ENCODE measurements at places on chromosomes 7 and 10.

- no peak for DNase-seq
Measured at GRCh38 chr7:34100661-34101060, 195.3 kb downstream of the BMPER start.

GRCh38 chr7:41255716-41256115 is 447.2 kb downstream of the INHBA start:
- DNase-seq, result no peak

DNA sequence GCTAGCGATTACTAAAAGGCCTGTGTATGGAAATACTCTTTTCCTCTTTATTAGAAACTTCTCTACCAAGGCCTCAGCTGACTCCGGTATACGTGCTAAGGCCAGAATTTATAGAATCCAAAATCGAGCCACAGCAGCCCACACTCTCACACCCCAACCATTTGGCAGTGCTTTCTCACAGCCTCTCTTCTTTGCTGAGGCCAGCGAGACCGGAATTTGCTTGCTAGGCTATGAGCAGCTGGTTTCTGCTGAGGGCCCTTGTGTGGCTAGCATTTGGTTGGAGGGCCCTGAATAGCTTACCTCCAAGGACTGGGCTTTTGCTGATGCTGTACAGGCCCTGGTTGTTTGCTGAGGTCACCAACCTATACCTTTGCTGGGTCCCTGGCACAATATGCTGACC is 46.1 kb downstream of the ITGB8 start:
- no peak for DNase-seq

- DNase-seq, result no peak
Measured at GRCh38 chr7:5997210-5997808, 11.5 kb downstream of the PMS2 start.

DNA sequence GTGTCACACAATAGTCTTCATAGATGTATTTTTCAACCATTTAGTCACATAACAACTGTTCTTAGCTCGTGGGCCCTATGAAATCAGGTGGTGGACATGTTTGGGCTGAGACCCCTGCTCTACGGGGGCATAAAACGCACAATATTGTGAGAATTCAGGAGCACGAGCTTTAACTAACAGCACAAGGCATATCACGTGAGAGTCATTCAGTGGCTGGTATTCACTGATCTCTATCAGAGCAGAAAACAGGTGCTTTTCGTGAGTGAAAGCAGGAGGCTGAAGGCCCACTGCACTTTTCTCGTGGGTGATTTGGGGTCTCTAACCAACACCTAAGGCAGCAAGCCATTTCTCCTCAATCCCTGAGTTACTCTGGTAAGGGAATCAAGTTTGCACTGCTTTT is 42.8 kb upstream of the GRB10 start:
- DNase-seq, result no peak

GRCh38 chr10:7301006-7301778 is 109.6 kb downstream of the SFMBT2 start:
- DNase-seq, result no peak

DNA sequence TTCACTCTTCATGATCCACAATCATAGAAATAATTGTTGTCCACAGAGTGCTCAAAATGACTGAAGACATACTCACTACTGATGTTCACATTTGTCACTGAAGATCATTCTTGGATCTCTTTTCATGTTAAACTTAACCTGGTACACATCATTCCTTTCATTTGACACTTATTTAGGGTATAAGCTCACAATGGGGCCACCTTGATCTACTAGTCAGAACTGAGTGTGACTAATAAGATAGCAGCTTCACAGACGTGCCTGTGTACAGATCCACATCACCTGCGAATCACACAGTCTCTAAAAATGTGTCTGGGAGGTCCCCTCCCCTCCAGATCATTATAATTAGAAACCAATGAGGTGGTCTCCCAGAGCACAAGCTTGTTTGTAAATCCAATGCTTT is 21.8 kb downstream of the GAD2 start:
- no peak for DNase-seq

- DNase-seq, result no peak
Measured at GRCh38 chr7:157428554-157428945, 91.7 kb downstream of the DNAJB6 start.

GRCh38 chr7:54299426-54299825 is 242.7 kb upstream of the VSTM2A start:
- DNase-seq, result no peak

DNA sequence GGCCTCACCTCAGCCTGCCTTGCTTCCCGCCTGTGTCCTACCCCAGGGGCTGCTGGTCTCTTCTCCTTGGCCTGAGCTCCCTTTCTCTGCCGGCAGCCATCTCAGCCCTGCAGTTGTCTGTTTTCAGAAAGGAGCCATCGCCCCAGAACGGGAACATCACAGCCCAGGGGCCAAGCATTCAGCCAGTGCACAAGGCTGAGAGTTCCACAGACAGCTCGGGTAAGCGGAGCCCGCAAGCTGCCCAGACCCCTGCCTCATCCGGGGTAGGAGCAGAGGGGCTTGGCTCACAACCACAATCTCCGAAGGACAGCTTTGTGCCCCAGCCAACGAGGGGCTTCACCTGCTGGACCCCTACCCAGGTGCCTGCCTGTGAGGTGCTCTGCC is 5.3 kb upstream of the DEPP1 start:
- DNase-seq, result no peak

GRCh38 chr7:47384755-47385535 is 197.0 kb downstream of the TNS3 start:
- no peak for DNase-seq

DNA sequence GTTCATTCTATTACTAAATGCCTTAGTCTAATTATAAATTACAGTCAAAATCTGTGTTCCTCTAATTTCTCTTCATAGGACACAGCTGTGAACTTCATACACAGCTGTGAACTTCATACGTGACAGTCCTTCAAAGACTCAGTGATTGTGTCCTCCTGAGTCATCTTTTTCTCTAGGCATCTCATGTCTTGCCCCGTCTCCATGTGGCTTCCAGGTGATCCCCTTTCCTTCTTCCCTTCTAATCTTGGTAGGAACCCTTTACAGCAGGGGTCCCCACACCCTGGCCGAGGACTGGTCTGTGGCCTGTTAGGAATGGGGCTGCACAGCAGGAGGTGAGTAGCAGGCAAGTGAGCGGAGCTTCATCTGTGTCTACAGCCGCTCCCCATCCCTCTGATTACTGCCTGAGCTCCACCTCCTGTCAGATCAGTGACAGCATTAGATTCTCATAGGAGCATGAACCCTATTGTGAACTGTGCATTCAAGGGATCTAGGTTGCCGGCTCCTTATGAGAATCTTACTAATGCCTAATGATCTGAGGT is 14.0 kb upstream of the EIF5AL1 start:
- no peak for DNase-seq

DNA sequence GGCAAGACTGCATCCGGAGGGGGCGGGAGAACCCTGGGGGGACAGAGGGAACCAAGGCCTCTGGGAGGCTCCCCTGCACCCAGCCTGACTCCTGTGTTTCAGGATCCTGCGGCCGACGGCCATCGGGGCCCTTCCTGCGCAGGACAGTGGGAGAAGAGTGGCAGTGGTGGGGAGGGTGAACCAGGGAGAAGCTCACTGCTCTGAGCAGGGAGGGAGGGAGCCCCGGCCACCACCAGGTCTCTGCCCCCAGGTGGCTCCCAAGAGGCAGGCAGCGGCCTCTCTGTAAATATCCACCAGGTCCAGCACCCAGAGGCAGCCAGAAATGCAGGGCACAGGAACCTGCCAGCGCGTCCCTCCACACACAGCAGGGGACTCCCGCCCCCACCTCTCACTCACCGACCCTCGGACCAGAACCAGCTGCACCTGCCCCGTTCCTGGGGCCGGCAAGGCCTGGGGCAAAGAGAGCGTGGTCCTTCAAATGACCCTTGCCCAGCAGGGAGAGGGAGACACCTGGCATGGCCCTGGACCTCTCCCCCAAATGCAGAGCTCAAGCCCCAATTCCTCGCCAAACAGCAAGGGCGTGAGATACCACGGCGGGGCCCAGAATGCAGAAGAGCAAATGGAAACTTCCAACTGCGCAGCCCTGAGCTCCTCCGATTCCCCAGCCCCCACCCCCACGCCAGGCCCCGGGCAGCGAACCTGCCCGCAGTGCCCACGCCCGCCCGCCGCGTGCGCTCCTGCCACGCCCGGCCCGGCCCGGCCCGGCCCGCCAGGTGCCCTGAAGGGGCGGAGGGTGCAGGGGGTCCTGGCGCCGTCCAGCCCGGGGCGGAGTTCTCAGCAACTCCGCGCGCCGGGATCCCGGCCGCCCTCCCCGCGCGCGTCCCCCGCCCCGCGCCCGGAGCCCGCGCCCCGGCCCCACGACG is 805 bp downstream of the RASGEF1A start:
- DNase-seq, result no peak

- no peak for DNase-seq
Measured at GRCh38 chr10:82505009-82505408, 630.0 kb downstream of the NRG3 start.

DNA sequence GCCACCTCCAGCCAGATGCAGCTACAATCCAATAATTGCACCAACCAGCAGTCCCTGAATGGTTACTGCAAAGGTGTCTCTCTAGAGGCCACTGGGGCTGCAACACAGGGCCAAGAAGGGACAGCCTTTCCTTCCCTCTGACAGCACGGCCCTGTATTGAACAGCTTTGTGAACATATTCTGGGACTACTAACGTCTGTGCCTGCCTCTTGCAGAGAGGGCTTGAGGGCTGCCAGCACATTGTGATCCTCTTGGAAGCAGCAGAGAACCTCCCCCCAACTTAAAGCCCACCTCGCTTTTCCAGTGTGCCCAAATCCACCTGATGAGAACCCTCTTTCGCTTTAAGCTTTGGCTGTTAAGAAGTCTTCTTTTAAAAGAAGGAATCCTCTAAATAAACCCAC is 415.9 kb downstream of the RPS24 start:
- no peak for DNase-seq

- DNase-seq, result no peak
Measured at GRCh38 chr7:118583641-118584040, 359.1 kb downstream of the ANKRD7 start.

GRCh38 chr10:133009218-133009950 is 67.0 kb upstream of the CFAP46 start:
- no peak for DNase-seq

- no peak for DNase-seq
Measured at GRCh38 chr7:124399941-124400340, 365.7 kb downstream of the GPR37 start.

GRCh38 chr10:47359101-47359500 is 10.9 kb downstream of the RBP3 start:
- no peak for DNase-seq

DNA sequence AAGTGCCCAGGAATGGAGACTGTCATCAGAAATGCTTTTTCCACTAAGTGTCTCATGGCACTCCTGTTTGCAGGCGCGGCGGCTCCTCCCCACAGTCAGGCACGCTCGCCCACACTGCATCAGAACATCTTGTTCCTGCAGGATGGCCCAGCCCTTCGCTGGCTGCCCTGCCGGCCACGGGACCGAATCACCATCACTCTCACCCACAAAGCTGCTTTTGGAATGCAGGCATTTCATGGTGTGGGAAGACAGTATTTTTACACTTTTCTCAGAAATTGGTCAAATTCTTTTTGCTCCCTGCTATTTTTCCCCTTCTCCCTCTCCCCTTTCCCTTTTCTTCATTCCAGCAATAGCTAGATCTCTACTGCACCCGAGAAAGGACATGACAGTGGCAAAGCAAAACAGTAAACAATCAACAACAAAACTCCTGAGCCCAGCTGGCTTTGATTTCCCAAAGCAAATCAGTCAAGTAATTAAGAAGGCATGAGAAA is 176.1 kb upstream of the TNS3 start:
- DNase-seq, result no peak

DNA sequence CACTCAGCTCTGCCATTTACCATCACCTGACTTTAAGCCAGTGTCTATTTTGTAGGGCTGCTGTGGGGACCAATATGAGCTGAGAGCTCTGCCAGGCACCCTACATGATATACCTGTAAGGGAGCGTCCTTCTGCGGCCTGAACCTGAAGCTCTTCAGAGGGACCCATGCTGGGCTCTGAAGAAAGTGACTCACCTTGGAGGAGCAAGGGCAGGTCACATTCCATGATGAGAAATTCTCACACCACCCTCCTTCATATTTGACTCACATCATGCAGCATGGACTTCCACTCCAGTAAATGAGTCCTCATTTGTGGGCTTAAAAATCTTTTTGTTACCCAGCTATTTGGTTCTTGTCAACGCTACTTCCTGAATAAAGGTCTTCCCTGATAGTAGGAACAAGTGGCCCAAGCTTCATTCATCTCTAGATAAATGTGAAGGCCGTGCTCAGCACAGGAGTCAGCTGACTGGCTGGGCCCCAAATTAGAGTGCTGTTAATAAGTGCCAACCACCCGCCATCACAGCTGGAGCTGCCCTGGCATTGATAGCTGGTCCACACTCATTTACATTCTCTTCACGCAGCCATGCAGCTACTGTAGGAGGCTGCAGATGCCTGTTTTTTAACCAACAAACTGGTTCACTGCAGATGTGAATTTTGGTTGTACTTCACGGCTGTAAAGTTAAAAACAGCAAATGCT is 78.4 kb downstream of the RNF216 start:
- DNase-seq, result no peak

DNA sequence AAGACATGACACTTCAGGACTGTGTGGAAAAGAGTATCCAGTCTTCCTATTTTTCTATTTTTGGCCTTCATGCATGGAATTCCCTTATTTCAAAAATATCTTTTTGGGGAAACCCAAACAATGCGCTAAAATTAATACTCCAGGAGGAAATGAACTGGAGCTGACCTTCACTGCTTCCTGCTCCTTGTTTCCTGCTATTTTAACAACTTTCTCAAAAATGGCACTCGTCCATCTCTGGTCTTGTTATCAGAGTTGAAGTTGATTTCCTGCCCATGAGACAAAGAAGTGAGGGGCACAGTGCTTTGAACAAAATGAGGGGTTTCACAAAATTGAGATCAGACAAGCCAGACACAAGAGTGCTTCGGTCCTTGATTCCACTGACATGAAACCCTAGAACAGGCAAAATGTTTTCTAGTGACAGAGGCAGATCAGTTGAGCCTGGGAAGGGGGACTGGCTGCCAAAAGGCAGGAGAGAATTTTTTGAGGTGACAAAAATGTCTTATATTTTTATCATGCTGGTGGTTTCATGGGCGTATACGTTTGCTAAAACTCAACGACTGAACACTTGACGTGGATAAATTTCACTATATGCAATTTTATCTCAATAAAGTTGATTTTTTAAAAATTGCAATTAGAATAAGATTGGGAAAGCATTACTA is 193.2 kb downstream of the CREB5 start:
- DNase-seq, result no peak

GRCh38 chr7:12754179-12754578 is 66.7 kb downstream of the ARL4A start:
- no peak for DNase-seq

- DNase-seq, result no peak
Measured at GRCh38 chr10:11197266-11197712, 179.6 kb downstream of the CELF2 start.

GRCh38 chr10:120493411-120494312 is 36.6 kb downstream of the PLPP4 start:
- DNase-seq, result no peak

- no peak for DNase-seq
Measured at GRCh38 chr7:147296986-147297385, 1180.4 kb downstream of the CNTNAP2 start.

DNA sequence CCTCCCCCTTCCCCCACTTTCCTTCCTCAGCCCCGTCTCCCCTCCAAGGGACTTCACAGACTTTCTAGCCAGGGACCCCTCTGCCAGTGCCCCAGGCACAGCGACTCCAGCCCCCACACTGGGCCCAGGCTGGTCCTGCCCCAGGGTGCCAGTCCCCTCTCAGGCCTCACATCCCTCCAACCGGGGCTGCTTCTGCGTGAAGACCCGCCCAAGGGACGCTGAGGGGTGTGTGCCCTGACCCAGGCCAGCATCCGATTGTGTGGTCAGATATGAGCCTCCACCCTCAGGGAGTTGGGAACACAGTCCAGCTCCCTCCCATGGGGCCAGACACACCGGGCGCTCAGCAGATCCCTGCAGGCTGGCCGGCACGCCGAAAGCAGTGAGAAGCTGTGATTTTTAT is 97.0 kb downstream of the MICALL2 start:
- no peak for DNase-seq

Measured in esophagus squamous epithelium (tissue), 5 donors.